Hematopoietic multipotent progenitor cell treated with erythropoietin and hydrocortisone succinate and interleukin-3 and kit ligand, for 6 days (in vitro differentiated cells): ENCODE measurements at places on chromosomes 3 and 15.

DNA sequence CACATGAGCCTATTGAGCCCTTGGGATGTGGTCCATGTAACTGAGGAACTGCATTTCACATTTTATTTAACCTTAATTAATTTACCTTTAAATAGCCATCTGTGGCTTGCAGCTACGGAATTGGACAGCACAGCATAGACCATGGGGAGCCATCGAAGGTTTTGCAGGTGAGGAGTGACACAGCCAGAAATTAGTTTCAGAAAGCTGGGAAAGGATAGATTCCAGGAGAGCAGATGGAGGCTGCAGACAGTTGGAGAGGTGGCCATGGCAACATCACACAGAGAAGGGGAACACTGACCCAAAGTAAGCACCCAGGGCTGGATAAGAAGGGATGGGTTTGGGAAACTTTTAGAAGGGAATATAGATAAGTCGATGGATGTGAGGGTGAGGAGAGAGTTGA, 100.1 kb upstream of the SLC6A11 start:
- no peak for DNase-seq

DNA sequence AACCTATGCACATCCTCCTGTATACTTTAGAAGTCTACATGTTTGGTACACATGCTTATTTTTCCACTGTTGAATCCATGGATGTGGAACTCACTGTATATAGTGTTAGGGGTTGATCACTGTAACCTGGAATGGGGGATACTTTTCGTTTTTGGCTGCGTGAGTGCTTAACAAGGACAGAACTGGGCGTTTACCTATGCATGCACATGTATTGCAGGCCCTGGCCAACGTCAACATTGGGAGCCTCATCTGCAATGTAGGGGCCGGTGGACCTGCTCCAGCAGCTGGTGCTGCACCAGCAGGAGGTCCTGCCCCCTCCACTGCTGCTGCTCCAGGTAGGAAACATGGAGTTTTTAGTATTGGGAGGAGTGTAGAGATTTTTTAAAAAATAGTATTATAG, 2.3 kb downstream of the RPLP1 start:
- peak; percentile 22 for DNase-seq

DNA sequence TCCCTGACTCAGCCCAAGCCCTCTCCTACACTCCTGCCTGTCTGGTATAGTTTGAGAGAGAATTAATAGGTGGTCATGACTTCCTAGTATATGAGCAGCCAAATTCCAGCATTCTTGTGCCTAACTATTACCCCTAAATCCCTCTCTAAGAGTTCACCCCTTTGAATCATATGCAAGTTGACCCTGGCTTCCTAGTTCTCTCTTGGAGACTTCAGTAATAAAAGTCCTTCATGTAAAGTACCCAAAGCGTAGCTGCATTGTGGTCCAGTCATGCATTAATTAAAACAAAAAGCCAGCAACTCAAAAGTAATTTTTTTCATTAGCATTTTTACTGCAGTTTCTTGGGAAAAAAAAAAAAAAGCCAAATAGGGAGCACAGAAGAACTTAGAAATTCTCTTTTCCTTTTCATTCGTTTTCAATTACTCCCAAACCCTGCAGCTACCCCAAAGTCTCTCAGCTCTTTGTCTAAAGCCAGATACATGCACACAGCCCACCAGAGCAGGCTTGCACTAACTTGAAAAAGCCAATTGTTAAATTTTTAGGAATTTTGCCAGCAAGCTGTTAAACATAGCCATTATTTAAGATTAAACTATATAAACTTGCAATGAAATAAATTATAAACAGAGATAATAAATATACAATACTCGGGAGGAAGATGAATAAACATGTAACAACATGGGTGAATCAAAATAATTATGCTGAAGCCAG, 50.1 kb upstream of the STT3B start:
- no peak for DNase-seq

DNA sequence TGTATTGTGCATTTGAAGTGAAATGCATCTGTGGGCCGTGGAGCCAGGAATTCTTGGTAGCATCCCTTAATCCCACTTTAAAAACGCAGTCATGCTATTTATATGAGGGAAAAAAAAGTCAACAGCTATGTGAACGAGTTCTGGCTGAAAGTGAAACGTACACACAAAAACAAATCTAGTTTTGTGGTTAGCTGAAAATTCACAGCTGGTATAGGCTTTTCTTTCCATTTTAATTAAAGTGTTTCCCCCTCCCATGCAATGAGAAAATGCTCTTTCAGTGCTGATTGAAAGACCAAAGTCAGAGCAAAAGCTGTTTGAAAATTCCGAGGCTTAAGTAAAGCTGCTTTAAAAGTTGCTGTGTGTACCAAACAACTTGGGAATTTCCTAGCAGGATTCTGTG, 297.4 kb downstream of the PLCL2 start:
- no peak for DNase-seq

DNA sequence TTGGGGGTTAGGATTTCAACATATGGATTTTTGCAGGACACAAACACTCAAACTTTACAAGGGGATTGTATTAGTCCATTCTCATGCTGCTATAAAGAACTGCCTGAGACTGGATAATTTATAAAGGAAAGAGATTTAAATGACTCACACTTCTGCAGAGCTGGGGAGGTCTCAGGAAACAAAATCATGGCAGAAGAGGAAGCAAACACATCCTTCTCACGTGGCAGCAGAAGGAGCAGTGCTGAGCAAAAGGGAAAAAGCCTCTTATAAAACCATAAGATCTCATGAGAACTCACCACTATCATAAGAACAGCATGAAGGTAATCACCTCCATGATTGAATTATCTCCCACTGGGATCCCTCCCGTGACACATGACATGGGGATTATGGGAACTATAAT, 1183.1 kb downstream of the ZPLD1 start:
- no peak for DNase-seq

GRCh38 chr15:87944691-87945090, 311.8 kb downstream of the NTRK3 start:
- DNase-seq, result no peak

DNA sequence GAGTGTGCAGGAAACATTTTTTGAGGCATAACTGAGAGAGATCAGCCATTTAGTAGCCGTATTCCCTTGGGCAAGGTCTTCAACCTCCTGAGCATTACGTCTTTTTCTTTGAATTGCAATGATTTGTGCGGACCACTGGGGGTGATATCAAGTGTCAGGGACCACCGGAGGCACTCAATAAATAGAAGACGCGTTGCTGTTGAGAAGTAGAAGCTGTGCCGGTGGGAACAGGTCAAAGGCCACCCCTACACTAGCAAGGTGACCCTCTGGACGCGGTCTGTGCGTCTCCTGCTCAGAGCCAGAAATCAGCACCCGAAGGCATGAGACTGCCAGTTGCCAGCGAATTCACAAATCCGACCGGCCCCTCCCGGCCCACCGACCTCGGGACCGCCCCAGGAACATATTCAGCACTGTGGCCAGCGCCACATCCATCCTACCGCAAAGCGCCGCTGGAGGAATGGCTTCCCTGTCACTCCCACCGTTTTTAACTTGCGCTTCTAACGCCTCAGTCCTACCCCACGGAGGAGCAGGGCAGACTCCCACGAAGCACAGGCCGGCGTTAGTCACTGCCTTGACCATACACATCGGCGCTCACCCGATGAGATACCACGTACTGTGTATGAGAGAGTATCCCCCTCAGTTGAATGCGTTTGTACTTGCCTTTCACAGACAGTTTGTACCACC, 1.4 kb upstream of the GHSR start:
- DNase-seq, result peak; percentile 75
